ENCODE measurements at places on chromosomes 13 and 19. TPM values are rescaled to one million over a fixed set of nuclear protein-coding genes. Genes with fewer than 3 reads are reported as not detected.

Gene POLR2I
- total RNA-seq, result 109 TPM

Gene EXOSC5
- 52.2 TPM for total RNA-seq

Gene ZNF418
- 4.4 TPM for total RNA-seq

Gene IQCN
- 0.59 TPM for total RNA-seq

Gene PROSER1
- total RNA-seq, result 104 TPM

Gene RXFP2
- total RNA-seq, result not detected

Gene PDCD5
- 287 TPM for total RNA-seq

Gene NLRP4
- not detected for total RNA-seq

Data from activated CD8-positive, alpha-beta memory T cell treated with anti-CD3 and anti-CD28 coated beads for 36 hours (primary cell).